ENCODE measurements at places on chromosomes 3 and 15.
A peak's percentile ranks its signal among the peaks of the same experiment; 100 is the strongest.

DNA sequence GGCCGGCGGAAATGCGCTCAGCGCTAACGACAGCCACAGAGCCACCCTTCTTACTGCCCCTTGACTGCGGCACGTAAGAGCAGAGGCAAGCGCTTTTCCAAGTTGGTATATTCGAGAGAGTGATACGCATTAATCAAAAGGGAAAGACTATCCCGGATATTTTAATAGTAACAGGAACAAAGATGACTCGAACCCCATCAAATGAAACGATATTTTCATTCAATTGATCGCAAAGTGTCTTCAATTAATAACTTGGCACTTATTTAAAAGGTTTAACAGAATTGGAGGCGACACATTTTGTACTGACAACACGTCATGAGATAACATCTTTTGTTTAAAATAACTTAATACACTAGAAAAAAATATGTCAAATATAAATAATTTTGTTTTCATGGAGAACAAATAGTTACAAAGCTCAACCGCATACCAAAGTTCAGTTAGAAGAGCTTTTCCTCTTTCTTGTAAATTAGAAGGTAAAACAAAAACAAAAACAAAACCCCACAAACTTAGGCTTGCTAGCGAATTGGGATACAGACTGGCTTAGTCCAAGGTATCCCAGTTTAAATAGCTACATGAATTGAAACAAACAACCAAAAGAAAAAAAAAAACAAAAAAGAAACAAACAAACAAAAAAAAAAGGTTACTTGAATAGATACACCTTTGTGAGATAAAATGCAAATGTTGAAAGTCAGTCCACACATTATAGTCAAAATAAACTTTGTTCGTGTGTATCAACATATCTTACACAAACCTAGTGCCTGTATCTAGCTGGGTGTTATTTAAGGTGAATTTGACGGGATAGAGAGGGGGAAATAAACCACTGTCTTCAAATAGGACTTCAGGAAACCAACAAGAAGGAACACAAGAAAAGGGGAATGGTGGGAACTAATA lies 10.2 kb downstream of the SHOX2 start:
- no peak for DNase-seq

- DNase-seq: no peak
Measured at GRCh38 chr15:56929399-56929798, 11.0 kb downstream of the TCF12 start.

GRCh38 chr3:62670351-62670750 lies 204.9 kb downstream of the CADPS start:
- no peak for DNase-seq

DNA sequence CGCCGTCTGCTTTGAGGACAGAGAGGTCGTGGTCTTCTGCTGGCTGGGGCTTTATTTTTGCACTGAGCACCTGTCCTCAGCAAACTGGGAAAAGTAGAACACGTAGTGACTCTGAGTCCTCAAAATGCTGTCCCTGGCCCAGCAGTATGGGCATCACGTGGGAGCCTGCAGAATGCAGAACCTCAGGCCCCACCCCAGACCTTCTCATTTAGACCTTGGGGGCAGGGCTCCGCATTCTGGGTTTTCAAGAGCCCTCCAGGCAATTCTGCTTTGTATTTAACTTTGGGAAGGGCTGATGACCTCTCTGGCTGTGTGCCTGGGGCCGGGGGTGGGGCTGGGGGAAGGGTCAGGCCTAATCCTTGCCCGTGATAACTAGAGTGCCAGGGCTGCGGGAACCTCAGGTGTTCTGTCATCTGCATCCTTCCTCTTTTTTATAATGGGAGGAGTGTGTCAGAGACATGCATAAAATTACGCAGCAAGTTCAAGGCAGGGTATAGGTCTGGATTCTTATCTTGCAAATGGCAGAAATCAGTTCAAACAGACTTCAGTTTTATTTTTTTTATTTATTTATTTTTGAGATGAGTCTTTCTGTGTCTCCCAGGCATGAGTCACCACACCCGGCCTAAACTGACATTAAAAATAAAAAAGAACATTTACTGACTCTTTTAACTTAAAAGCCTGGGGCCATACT lies 11.1 kb downstream of the SLC6A6 start:
- no peak for DNase-seq

DNA sequence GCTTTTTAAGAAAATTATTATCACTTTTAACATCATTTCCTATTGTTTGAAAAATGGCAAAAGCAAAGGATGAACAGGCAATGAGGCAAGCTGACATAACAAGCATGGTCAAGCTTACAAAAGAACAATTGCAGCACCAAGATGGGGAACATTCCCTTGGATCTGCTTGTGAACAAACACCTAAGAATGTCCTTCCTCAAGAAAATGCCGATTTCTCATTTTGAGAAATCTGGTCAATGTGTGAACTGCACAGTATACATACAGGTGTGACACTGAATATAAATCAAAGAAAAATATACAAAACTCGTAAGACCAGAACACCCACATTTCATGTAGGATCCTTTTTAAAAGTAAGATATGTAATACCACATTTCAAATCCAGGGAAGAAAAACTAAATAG lies 58.9 kb downstream of the LRRFIP2 start:
- DNase-seq: no peak

- no peak for DNase-seq
Measured at GRCh38 chr3:195001961-195002861, 268.7 kb downstream of the XXYLT1 start.

GRCh38 chr15:39756806-39757522 lies 25.7 kb downstream of the FSIP1 start:
- no peak for DNase-seq

GRCh38 chr15:99955532-99955931 lies 222.3 kb upstream of the LYSMD4 start:
- no peak for DNase-seq

DNA sequence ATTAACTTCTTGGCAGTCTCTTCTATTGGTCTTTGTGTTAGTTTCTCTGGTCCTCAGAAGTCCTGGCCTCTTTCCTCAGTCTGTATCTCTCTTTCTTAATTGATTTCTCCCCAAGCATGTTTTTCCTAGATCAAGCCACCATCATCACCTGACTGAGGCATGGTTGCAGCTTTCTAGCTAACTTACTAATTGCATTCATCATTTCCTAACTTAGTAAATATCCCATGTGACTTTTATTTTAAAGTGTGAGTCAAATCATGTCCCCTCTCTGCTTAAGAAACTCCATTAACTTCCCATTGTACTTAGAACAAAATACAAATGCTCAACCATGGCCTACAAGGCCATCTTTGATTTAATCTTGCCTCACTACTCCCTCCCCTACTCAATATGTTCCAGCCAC lies 135.4 kb upstream of the FRMD4B start:
- DNase-seq: no peak

DNA sequence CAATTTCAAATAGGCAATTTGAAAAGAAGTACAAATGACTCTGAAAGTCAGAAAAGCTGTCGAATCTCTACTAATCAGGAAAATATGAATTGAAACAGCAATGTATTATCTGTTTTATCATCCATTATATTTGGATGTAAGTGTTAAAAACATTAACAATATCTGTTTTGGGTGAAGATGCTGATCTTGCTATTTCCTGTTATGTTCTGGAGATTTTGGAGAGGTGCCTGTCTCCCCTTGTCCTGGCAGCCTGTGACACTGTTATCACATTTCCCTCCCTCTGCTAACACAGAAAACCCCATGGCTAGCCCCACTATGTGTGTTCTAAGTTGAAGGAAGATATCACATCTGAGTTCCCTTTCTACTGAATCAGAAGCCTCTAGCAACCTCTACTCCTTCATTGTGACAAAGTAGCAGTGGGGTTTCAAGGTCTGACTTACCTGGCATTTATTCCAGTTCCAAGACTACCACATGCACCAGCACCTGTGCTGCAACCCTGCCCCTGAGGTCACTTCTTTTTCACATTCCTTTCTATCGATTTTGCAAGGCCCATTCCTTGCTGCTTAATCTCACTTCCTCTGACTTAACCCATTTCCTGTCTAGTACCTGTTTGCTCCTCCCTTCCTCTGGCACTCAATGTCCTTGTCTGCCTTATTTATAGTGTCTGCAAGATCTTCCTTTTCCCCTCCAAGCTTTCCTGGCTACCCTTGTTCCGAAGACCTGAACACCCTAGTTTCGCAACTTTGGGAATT lies 95.5 kb upstream of the COL8A1 start:
- no peak for DNase-seq

DNA sequence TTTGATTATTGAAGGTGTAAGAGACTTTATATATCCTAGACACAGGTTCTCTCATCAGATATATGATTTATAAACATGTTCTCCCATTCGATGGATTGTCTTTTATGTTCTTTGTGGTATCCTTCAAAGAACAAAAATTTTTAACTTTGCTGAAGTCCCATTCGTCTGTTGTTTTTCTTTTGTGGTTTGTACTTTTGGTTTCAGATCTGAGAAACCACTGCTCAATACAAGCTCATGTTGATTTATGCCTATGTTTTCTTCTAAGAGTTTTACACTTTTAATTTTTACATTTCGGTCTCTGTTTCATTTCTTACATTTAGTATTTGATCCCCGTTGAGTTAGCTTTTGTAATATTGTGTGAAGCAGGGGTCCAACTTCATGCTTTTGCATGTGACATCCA lies 103.3 kb upstream of the SPRED1 start:
- no peak for DNase-seq

GRCh38 chr3:13598926-13599886 lies 50.3 kb downstream of the FBLN2 start:
- DNase-seq: no peak

DNA sequence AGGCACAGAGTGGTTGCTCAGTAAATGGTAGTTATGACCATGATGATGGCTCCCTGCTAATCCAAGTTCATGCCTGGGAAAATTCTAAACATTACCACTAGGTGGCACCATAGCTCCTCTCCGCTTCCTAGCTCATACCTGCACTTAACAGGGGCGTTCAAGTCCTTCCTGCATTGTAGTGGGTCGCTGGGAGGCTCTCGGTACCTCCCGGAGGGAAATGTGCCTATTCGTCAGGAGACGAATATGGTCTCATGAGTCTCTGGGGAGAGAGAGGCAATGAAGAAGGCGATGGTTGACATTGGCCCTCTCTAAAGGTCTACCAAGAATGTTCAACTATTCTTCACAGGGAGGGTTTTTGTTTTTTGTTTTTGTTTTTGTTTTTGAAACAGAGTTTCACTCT lies 10.9 kb downstream of the MESP1 start:
- DNase-seq: peak; percentile 42

- DNase-seq: no peak
Measured at GRCh38 chr3:151933234-151933853, 59.9 kb downstream of the SUCNR1 start.

GRCh38 chr3:1007866-1008265 lies 85.0 kb upstream of the CNTN6 start:
- no peak for DNase-seq

- DNase-seq: no peak
Measured at GRCh38 chr3:134231131-134231530, 19.5 kb downstream of the RYK start.

DNA sequence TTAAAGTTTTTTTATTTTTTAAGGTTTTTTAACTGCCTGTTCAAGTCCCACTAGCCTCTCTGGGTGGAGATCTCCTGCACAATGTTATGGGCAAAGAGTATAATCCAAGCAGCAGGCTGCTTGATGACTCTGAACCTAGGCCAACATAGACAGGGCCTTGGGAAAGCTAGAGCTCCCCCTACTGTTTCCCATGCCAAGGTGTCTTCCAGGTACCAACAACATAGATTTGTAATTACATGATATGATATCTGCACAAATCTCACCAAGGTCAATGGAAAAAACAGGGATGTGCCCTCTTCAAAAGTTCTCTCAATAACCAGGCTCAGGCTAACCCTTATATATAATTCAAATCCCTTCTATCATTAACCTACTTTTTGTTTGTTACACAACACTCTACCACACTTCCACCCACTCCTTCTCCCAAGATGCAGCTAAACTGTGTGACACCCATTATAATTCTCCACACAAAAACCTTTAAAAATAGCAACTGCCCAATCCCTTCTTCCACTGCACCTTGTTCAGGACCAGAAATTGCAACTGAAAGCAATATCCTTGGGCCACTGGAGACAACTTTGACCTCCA lies 43.8 kb downstream of the RBM15B start:
- DNase-seq: no peak

DNA sequence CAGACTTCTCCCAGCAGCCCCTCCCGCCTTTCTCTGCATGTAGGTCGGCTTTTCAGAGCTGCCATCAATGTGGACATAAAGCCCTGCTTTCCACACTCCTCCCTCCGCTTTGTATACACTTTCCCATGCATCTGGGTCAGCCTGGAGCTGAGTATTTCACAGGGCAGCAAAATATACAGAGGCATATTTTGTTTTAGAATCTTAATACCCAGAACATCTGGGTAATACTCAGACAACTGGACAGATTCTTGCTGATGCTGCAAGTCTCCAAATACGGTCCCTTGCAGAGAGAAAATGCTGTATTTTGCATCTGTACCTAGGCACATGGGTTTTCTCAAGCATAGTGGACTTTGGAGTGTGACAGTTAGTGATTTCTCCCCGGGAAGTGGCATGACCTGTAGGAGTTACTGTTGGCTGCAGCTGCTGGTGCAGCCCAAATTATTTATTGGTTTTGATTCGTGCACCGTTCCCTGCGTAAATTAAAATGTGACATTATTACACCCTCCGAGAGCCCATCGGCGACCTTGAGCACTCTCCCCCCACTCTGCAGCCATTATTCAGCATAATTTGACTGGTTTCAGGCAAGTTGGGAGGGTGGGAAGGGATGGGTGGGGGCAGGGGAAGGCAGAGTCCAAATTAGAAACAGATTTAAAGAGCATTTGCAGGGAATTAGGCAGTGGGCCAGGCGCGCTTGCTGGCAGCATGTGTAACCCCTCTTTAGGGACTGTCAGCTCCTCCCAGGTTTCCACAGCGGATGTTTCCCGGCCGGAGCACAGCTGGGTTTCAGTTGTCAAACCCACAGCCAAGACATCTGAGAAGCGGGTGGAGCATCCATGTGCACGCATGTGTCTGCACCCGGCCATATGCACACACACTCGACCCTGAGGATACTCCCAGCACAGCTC lies 100.8 kb downstream of the CPN2 start:
- no peak for DNase-seq

GRCh38 chr3:184259878-184260723 lies 1.3 kb downstream of the CAMK2N2 start:
- DNase-seq: peak; percentile 59

GRCh38 chr3:157373783-157374182 lies 62.9 kb upstream of the PTX3 start:
- DNase-seq: no peak

DNA sequence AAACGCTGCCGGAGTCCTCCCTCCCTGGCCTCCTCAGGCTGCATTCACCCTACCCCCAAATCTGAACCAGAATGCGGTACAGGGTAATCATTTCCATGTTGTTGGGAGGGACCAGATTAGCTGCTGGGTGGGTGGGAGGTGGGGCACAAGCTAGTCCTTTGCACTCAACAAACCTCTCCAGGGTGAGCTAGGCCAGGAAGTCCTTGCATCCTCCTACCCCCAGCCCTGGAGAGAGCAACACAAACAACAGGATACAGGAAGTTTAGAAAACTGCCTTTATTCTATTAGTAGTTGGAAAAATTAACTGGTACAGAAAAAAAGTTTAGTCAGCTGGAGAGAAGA lies 702 bp upstream of the GPX1 start:
- DNase-seq: no peak

- peak; percentile 28 for DNase-seq
Measured at GRCh38 chr15:62904041-62904910, 138.3 kb upstream of the TPM1 start.

Data from activated T-cell treated with anti-CD3 and anti-CD28 coated beads, Interleukin-2, amount 50 U/mL, for 1 hour (primary cell).